Transverse colon (tissue), 4 donors: ENCODE measurements at places on chromosomes 1 and 21. TPM values are rescaled to one million over a fixed set of nuclear protein-coding genes. Genes with fewer than 3 reads are reported as not detected.

Gene PRR9
- total RNA-seq: not detected

GRCh38 chr1:234400773-234401172 is 27.5 kb downstream of the COA6 start:
- no peaks in the 10 kb centered on the region for H3K4me1 ChIP-seq
- H3K4me3 ChIP-seq: no peak overlapping the region
- H3K36me3 ChIP-seq: no peaks in the 10 kb centered on the region
- H3K27me3 ChIP-seq: no peaks in the 10 kb centered on the region

DNA sequence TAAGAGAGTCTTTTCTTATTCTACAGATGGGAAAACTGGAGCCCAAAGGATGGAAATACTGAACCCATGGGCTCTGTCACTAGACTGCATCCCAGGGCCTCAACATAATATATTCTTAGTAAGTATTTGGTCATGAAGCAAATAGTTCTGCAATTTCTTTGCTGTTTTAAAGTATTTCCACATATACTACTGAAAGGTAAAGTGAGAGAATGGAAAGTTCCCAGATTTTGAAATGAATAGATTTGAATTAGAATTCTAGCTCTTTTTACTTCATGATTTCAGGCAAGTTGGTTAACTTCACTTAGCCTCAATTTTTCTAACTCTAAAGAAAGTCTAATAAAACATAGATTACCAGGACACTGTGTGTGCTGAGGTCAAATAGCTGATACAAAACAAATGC is 95.6 kb upstream of the FGGY start:
- H3K27ac ChIP-seq: no peak overlapping the region
- peaks cover 23% of the 10 kb centered on the region for H3K4me1 ChIP-seq
- no peak for DNase-seq
- no peaks in the 10 kb centered on the region for H3K27me3 ChIP-seq
- H3K4me3 ChIP-seq: no peak overlapping the region
- H3K36me3 ChIP-seq: no peaks in the 10 kb centered on the region

DNA sequence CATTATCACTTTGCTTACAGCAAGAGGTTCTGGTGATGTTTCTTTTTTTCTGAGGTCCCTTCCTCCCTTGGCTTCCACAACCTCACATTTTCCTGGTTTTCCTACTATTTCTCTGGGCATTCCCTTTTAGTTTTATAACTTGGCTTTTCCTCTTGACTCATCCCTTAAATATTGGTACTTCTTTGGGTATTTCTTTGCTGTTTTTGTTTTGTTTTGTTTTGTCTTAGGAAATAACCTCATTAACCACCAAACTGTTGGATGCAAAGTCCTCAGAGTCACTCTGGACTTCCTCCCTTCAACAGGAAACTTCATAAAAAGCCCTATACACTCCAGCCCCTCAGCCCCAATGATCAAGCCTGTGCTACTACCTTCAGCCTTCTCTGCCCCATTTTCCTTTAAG is 211.1 kb downstream of the DUSP10 start:
- H3K36me3 ChIP-seq: no peaks in the 10 kb centered on the region
- DNase-seq: no peak
- no peaks in the 10 kb centered on the region for H3K4me1 ChIP-seq
- H3K27me3 ChIP-seq: no peaks in the 10 kb centered on the region

Gene SMG7
- total RNA-seq: 107 TPM

GRCh38 chr1:233386336-233386735 is 58.8 kb downstream of the MAP3K21 start:
- H3K27ac ChIP-seq: no peak overlapping the region
- H3K27me3 ChIP-seq: no peaks in the 10 kb centered on the region
- DNase-seq: no peak
- no peaks in the 10 kb centered on the region for H3K4me1 ChIP-seq
- no peaks in the 10 kb centered on the region for H3K36me3 ChIP-seq

GRCh38 chr21:14567331-14568279 is 21.5 kb upstream of the SAMSN1 start:
- H3K27me3 ChIP-seq: no peaks in the 10 kb centered on the region
- no peaks in the 10 kb centered on the region for H3K4me1 ChIP-seq
- H3K36me3 ChIP-seq: no peaks in the 10 kb centered on the region
- no peak overlapping the region for H3K27ac ChIP-seq

DNA sequence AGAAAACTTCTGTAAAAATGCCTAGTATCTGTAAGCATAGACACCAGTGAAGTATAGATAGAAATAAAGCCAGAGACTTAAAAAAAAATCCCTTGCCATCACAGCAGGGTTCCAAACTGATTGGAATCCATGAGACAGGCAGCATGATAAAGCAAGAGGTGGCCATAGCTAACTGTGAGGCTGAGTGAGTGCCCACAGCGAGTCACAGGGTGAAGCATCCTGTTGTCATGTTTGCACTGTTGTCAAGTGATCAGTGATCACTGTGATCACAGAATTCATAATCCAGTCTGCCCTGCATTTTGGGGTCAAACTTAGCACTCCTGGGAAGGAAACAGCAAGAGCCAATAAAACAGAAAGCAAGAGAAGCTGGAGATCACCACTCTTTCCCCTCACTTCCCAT is 33.3 kb downstream of the LRRC8B start:
- no peak overlapping the region for H3K4me3 ChIP-seq
- no peak for DNase-seq
- H3K27me3 ChIP-seq: no peaks in the 10 kb centered on the region
- H3K4me1 ChIP-seq: peaks cover 7% of the 10 kb centered on the region
- no peaks in the 10 kb centered on the region for H3K36me3 ChIP-seq
- H3K27ac ChIP-seq: no peak overlapping the region

Gene OR6K3
- total RNA-seq: not detected

- H3K27me3 ChIP-seq: no peaks in the 10 kb centered on the region
- peaks cover 33% of the 10 kb centered on the region for H3K36me3 ChIP-seq
- no peak overlapping the region for H3K27ac ChIP-seq
- no peaks in the 10 kb centered on the region for H3K4me1 ChIP-seq
- no peak overlapping the region for H3K4me3 ChIP-seq
- no peak for DNase-seq
Measured at GRCh38 chr1:46012236-46012635, 120.2 kb downstream of the PIK3R3 start.
